ENCODE measurements at places on chromosomes 6 and 20. TPM values are rescaled to one million over a fixed set of nuclear protein-coding genes. Genes with fewer than 3 reads are reported as not detected.

The PAQR8 gene
- 6.1 TPM for total RNA-seq

The ANKEF1 gene
- 3.5 TPM for total RNA-seq

The NFKBIL1 gene
- 44.3 TPM for total RNA-seq

The RBM38 gene
- total RNA-seq, result 7.9 TPM

The CFAP206 gene
- total RNA-seq, result 0.26 TPM

- DNase-seq, result no peak
Measured at GRCh38 chr20:35558451-35558850, 16.6 kb downstream of the ERGIC3 start.

DNA sequence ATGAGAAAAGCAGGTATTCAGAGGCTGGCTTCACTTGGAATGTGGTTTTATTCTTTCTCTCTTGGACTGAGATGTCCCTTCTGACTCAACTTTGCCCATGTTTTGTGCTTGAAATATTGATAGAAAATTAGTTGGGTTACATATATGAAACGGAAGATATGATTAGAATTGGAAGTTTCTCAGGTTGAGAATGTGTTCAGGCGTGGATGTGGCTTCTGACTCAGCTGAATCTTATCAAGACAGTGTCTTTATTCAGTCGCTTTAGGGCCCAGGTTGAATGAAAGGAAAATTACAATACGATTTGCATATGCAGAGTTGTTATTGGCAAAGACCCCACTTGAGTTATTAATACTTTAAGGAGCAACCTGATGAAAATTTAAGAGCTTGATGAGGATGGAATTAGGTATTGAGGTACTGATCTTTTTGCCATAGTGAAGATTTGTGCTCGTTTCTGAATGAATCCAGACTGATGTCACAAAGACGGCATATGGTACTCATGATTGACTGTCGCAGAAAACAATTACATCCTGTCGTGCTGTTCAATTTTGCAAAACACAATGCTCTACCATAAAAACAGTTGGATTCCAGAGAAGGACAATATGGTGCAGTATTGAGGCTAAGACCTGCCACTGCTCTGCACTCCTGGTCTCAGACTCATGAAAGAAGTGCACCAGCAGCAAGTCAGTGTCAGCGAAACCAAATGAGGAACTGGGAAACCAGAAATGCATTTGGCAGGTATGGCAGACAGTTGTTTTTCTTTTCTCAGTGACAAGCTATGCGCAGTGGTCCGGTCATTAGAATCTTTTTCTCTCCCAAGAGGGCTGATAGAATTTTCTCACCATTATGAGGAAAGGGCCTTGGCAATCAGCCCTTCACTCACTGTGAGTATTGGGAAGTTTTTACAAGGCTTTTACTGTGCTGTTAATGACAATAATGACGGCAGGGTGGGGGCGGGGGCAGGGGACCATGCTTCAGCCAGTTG lies 158.3 kb downstream of the DOK5 start:
- no peak for DNase-seq

- DNase-seq, result no peak
Measured at GRCh38 chr6:112172540-112172939, 81.8 kb downstream of the LAMA4 start.

GRCh38 chr20:44730441-44730840 lies 15.2 kb upstream of the KCNK15 start:
- peak; percentile 89 for DNase-seq

DNA sequence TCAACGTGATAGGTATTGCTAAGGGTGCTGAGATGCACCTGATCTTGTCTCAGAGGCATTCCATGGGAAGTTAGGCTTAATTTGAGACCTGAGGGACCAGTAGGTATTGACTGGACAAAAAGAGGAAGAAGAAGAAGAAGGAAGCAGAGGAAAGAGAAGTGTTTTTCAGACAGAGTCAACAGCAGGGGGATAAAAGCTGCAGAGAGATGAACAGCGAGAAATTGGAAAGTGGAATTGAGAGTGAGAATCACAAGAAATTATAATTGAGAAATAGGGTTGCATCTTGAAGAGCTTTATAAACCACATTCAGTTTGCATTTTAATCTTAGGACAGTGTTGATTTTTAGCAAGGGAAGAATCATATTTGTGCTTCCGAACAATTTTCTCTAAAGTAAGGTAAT lies 254.0 kb downstream of the CD83 start:
- no peak for DNase-seq

DNA sequence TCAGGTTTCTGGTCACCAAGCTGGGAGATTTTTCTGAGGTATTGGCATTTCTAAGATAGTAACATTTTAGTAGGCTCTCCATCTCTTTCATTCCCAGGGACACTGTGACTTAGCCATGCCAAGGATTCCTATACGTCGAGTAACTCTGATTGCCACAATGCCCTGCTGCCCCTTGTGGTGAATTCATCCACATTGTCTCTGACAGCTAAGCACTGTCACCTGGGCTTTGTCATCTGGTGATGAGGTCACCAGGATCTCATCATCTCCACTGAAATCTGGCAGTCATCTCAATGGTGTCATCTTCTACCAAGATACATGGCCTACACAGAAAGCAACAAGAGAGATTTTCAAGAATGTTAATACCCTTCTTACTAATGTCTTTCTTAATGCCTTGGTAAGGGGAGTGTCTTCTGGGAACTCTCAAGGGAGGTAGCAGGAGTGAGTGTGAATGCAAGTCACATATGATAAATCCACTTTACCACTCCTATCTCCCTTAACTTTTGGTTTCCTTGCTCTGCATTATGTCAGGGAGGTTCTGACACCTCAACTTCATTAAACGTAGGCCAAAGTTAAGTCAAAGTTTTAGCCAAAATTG lies 246.7 kb downstream of the CD109 start:
- DNase-seq, result peak; percentile 9

Data from fibroblast of lung (primary cell).